ENCODE measurements at places on chromosomes 11 and 22.

DNA sequence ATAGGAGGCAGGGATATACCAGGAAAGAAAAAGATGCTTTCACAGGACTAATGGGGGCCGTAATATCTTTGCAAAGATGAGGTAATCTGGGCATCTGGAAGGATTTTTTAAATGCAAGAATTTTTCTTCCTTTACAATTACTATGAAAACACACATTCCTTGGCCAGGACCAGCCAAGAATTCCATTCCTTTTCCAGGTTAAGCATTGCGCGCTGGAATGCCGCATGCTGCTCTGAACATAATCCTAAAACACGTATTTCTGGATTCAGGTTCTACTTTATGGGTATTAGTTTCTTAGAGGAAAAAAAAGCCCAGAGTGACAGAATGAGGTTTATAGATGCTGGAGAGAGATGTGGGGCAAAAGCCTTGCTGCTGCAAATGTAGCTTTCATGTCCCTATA, 99.4 kb upstream of the SORL1-AS1 start:
- no peak for DNase-seq

- no peak for DNase-seq
Measured at GRCh38 chr11:62792202-62792575, 383 bp upstream of the TMEM223 start.

- DNase-seq, result no peak
Measured at GRCh38 chr11:59423835-59424234, 2.4 kb downstream of the OR5A2 start.

GRCh38 chr22:44971651-44972362, 38.0 kb downstream of the PHF21B start:
- DNase-seq, result no peak

DNA sequence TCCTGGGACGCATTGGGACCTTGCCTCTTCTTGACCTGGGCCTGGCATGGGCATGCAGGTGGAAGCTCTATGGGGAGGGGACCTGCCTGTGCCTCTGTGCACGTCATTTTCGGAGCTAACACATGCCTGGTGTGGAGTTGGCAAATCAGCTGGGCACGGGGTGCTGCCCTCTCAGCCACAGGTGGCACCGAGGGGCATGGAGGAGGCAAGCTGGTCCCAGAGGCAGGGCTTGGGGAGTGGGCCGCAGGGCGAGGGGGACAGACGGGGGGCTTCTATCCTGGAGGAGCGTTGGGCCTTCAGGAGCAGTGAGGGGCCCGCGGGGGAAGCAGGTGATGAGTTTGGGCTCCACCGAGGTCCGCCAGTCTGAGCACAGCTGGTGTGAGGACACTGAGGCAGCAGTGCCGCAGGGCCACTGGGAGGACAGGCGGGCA, 362.0 kb downstream of the TBC1D22A start:
- peak; percentile 15 for DNase-seq

- DNase-seq, result no peak
Measured at GRCh38 chr11:74288161-74288560, 23.3 kb downstream of the P4HA3 start.

GRCh38 chr11:125129316-125129993, 18.0 kb upstream of the TMEM218 start:
- DNase-seq, result no peak

DNA sequence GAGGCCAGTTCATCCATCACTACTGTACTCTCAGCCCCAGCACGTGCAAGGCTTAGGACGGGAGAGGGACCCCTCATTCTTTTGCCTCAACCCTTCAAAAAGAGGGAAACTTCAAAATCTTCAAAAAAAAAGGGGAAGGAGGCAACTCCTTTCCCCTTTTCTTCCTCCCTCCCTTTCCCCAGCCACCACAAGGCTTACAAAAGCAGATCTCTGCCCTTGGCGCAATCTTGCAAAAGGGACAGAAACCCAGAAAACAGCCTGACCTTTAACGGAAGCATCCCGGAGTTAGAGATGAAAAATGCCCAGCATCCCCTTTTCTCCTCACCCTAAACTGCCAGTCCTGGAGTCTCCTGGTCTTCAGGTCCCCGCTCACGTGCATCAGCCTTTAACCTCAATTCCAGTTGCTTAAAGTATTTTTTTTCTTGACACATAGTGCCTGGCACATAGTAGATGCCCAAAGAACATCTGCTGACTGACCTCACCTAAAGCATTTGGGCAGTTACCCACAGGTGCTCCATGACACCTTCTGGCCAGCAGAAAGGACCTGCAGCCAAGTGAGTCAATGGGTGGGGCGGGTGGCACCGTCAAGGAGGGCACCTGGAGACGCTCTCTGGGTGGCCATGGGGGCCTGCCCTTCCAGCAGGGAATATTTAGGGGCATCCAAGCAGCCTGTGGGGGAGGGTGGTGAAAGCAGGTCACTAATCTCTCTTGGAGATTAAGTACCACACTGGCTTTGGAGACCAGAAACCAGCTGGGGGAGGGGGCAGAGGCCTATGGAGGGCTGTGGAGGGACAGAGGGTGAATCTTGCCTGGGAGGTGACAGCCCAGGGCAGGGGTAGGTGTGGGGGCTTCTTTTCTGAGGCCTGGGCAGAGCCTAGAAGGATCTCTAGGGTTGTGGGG, 16.3 kb downstream of the NECTIN1 start:
- no peak for DNase-seq

DNA sequence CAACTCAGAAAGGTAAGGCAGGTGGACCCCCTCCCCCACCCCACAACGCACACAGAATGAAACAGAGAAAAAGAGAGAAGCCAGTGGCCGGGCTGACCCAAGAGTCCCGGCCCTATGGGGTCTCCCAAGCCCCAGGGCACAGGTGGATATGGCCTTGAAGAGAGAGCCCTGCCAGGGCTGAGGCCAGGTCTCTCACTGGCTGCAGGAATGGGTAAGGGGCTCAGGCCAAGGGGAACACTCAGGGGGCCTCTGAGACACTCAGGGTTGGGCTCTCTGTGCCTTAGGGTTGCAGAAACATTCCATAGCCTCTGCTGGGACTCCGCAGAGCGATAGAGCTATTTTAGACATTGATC, 98.0 kb downstream of the PDE2A start:
- peak; percentile 28 for DNase-seq

DNA sequence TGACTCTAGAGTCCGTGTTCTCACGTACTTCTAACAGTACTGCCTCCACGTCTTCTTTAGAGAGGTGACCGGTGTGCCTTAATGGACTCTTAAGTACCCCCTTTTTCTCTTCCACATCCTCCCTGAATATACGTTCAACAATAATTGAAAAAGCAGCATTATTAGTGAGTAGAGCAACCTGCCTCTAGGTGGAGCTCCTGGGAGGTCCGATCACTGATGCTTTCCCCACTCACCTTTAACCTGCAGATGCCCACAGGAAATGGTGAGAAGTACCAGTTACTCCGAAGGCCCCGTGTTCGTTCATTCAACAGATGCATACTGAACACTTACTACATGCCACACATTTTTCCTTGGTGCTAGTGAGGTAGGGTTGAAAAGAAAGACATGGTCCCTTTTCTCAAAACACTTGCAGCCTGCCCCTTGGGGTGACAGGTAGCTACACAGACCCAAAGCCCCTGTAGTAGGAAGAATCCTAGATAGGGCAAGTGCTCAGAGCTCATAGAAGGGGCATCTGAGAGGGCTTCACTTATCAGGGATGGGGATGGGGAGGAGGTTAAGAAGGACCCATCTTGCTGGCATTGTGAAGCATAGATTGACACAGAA, 72.7 kb downstream of the FEZ1 start:
- DNase-seq, result no peak

- no peak for DNase-seq
Measured at GRCh38 chr22:27348634-27349033, 452.9 kb downstream of the MN1 start.

- peak; percentile 37 for DNase-seq
Measured at GRCh38 chr11:10490032-10490397, 35.0 kb downstream of the AMPD3 start.

GRCh38 chr11:126385991-126386728, 30.7 kb downstream of the ST3GAL4 start:
- no peak for DNase-seq

DNA sequence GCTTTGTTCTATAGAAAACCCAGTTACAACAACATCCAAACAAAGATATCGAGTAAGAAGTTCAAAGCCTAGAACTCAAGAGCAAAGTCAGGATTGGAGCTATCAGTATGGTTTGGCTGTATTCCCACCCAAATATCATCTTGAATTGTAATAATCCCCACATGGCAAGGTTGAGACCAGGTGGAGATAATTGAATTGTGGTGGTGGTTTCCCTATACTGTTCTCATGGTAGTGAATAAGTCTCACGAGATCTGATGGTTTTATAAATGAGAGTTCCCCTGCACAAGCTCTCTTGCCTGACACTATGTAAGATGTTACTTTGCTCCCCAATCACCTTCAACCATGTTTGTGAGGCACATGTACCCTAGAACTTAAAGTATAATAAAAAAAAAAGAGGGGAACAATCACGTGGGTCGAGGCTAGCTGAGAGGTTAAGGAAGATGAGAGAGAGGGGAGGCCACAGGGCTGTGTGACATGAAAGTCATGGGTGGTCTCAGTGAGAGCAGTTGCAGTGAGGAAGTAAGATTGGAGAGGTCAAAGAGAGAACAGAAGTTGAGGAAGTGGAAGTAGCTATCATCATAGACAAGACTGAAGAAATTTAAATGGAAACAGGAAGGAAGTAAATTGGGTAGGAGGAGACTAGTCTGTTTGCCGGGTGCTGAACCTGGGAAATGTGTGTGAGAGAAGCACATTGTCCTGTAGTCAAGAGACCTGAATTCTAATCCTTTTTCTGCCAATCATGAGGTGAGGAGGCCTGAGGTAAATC, 80.1 kb upstream of the CD44 start:
- no peak for DNase-seq

DNA sequence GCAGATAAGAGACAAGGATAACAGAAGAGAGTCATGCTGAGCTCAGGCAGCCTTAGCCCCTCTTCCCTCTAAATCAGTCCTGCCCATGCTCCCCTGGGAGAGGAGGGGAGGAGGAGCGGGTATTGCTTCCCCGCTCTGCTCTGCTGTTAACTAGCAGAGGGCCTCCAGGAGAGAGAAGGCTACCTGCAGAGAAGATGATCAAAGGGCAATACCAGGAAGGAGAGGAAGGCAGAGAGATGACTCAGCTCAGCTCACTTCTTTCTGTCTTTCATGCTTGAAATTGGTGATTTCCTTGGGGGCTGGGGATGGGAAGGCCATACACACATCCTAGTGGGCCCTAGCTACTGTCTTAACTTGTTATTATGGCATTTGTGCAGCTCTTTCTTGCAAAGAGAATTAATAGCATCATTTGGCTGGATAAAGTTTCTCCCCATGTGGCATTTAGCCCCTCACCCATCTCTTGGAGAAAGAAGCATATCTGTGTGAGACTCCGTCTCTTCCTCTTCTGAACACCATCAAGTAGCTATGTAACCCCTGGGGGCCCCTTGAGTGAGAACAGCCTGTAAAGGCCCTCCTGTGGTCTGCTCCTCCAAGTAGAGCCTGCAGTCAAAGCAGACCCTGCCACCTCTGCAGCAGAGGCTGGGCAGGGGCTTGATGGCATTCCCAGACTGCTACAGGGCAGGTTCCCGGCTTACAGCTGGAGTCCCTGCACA, 33.4 kb upstream of the AMOTL1 start:
- no peak for DNase-seq

- DNase-seq, result peak; percentile 69
Measured at GRCh38 chr11:75547617-75548058, 14.4 kb upstream of the SERPINH1 start.

DNA sequence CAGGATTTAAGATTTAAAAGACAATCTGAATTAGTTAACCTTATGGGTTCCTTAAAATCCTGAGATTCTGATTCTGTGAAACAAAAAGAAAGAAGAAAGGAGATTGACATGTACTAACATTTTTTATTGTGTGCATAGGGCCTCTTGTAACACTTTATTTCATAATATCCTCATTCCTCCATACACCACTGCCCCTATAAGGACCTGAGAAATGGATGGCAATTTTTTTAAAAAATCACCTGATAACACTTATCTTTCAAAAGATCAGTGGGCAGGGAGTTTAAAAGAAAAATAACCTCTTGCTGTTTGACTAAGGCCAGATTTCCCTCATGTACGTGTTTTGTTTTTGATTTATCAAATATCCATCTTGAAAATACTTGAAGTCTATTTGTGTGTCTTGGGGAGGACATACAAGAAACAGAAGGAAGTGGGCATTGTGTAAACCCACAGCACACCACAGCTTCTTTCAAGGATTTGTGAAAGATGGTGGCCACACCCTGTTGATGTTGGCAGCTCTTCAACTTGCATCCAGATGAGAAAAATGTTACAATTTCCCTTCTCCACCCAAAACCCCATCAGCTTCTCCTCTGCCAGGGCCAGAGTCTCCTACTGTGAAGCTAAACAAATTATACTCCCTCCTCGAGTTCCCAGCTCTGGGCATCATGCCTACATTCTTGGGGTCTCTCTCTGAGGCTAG, 35.0 kb upstream of the MPEG1 start:
- no peak for DNase-seq

GRCh38 chr11:31772412-31772811, 38.7 kb downstream of the PAX6 start:
- no peak for DNase-seq

- no peak for DNase-seq
Measured at GRCh38 chr22:49243335-49243734, 584.3 kb downstream of the BRD1 start.

GRCh38 chr22:50531962-50532674, 2.3 kb upstream of the TYMP start:
- peak; percentile 89 for DNase-seq

GRCh38 chr22:29165321-29166060, 40.2 kb upstream of the EMID1 start:
- DNase-seq, result peak; percentile 40

GRCh38 chr11:109641549-109641948, 219.6 kb downstream of the C11orf87 start:
- DNase-seq, result no peak

DNA sequence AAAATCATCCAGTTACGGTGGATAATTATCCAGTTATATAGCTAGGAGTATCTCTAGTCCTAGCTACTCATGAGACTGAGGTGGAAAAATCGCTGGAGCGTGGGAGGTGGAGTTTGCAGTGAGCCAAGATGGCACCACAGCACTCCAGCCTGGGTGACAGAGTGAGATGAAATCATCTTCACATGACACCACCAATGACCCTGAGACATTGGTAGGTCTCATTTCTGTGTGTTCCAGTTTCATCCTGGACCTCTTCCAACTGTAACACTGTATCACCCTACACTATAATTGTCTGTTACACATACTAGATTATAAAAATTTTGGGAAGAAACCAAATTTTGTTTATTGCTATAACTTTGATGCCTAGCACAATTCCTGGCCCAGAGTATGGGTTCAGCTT, 446.8 kb downstream of the TMEM135 start:
- DNase-seq, result no peak

GRCh38 chr11:64060861-64061444, 25.2 kb downstream of the FLRT1 start:
- no peak for DNase-seq

GRCh38 chr11:8873741-8874405, 37.1 kb upstream of the AKIP1 start:
- no peak for DNase-seq

DNA sequence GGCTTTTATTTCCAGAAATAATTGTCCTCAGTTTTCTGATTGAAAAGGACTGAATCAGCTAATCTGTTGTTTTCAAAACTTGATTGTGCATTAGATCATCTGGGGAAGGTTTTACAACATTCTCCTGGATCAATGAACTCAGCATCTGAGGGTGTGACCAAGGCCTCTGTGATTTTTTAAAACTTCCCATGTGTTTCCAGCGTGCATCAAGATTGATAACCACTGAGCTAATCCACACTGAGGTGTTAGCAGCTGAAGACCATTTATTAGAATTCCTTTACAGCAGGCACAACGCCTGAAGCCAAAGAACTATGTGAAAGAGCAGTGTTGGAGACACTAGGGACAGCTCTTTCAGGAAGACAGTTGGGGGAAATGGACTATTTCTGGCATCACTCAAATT, 10.2 kb downstream of the VSTM5 start:
- no peak for DNase-seq

- no peak for DNase-seq
Measured at GRCh38 chr22:48670731-48671130, 1156.9 kb downstream of the BRD1 start.
